Non-pigmented ciliary epithelial cell (primary cell): ENCODE measurements at places on chromosomes 11 and 22.

- DNase-seq: no peak
Measured at GRCh38 chr22:19612866-19613572, 88.8 kb upstream of the CLDN5 start.

DNA sequence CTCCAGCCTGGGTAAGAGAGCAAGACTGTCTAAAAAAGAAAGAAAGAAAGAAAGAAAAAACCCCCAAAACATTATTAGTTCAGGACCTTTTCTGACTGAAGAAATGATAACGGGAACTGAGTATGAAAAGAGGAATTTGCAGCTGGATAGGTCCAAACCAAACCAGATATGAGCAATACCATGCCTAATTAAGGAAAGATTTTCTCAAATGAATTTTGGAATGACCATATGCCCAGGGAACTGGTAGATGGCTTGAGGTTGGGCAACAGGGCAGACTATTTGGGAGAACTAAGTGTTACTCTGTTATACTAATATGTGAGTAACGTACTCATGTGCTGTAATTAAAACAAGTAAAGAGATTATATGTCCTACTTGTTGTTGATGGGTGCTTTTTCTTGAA is 186.1 kb downstream of the TMEM135 start:
- DNase-seq: no peak

GRCh38 chr22:26847816-26848215 is 190.4 kb downstream of the MIAT start:
- no peak for DNase-seq

GRCh38 chr11:74377689-74378088 is 20.5 kb downstream of the PGM2L1 start:
- DNase-seq: no peak

GRCh38 chr11:108733479-108734116 is 68.7 kb downstream of the DDX10 start:
- DNase-seq: peak; percentile 51

- no peak for DNase-seq
Measured at GRCh38 chr22:49905465-49905864, 12.8 kb downstream of the ALG12 start.

DNA sequence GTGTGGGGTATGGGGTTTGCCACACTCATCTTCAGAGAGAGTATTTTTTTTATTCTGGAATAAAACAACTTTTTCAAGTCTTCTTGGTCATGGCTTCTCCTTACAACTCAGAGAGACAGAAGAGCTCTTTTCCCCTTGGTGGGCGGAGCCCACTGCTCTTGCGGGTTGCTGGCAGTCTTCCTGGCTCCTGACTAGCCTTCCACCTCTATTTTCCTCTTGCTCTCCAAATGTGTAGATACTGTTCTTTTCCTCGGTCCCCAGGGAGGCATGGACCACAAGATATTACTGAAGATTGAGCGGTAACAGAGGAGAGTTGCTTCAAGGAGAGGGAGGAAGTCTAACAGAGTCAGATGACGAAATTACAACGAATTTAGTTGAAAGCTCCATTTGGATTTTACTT is 210.6 kb downstream of the NTM start:
- DNase-seq: no peak

DNA sequence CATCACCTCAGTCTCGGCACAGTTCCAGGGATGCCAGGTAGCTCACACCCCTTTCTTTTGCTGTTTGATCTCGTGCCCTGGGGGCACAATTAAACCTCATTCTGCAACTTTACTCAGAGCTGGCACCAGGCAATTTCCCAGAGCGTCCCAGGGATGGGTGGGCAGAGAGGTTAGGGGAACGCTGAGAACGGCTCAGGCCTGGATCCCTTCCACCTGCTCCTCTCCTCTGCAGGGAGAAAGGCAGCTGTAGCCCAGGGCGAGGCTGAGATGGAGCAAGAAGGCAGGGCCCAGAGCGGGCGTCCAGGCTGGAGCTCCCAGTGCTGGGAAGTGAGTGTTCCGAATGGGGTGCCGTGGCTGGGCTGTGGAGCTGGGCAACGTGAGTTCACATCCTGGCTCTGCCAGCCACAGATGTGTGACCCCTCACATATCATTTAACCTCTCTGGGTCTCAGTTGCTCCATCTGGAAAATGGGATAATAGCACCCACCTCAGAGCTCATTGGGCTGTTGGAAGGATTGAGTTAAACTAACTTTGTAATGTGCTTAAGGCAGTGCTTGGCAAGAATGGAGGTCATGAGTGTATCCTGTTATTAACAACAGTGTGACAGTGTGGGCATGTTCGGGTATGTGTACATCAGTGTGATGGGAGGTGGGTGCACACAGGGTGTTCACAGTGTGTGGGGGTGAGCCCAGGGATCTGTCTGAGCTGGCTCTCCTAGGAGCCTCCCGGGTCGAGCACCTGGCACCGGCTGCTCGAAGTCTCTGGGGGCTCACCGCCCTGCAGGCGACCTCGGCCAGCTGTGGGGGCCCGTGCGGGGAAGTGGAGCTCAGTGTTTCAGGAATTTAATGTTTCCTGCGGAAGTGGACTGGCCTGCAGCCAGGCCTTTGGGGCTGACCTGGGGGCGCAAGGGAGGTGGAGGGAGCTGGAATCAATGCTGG is 15.5 kb downstream of the OTUB1 start:
- no peak for DNase-seq

DNA sequence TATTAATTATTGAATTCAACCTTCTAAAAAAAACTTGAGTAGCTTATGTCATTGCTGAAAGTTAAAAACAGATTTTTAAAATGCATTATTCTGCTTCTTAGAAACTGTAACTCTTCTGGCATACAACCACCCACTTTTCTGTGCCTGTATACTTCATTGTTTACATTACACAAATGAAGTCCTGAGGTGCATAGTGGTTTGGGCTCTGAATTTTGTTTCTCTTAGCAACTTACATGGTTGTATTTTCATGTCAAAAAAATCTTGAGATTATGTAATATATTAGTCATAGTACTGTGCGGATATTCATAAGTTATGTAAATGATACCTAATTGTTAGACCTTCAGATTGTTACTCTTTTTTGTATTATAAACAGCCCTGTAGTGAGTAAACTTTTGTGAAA is 12.2 kb downstream of the SC5D start:
- DNase-seq: no peak

- DNase-seq: no peak
Measured at GRCh38 chr11:17643506-17644405, 75.6 kb upstream of the MYOD1 start.

GRCh38 chr11:17135916-17136683 is 58.6 kb upstream of the RPS13 start:
- DNase-seq: no peak

DNA sequence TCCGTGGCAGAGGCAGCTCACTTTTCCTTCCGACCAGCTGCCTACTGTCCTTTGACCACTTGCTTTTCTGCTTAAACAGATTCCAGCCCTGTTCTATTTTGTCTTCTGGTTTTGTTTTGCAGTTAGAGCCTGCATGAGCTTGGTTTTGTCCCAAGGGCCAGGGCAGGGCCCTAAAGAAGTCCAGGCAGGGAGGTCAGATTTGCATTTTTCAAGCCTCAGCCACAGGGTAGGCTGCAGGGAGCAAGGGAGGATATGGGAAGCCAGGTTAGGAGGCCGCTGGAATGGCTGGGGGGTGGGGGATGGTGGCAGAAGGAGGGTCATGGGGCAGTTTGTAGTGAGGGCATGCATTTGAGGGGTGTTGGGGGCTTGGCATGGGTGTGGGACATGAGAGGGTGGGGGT is 23.1 kb downstream of the FADD start:
- DNase-seq: no peak

GRCh38 chr11:44556735-44557409 is 8.6 kb upstream of the CD82 start:
- DNase-seq: no peak

GRCh38 chr22:43819421-43819921 is 7.4 kb upstream of the EFCAB6 start:
- no peak for DNase-seq

GRCh38 chr11:6248248-6248647 is 9.4 kb downstream of the CNGA4 start:
- no peak for DNase-seq

DNA sequence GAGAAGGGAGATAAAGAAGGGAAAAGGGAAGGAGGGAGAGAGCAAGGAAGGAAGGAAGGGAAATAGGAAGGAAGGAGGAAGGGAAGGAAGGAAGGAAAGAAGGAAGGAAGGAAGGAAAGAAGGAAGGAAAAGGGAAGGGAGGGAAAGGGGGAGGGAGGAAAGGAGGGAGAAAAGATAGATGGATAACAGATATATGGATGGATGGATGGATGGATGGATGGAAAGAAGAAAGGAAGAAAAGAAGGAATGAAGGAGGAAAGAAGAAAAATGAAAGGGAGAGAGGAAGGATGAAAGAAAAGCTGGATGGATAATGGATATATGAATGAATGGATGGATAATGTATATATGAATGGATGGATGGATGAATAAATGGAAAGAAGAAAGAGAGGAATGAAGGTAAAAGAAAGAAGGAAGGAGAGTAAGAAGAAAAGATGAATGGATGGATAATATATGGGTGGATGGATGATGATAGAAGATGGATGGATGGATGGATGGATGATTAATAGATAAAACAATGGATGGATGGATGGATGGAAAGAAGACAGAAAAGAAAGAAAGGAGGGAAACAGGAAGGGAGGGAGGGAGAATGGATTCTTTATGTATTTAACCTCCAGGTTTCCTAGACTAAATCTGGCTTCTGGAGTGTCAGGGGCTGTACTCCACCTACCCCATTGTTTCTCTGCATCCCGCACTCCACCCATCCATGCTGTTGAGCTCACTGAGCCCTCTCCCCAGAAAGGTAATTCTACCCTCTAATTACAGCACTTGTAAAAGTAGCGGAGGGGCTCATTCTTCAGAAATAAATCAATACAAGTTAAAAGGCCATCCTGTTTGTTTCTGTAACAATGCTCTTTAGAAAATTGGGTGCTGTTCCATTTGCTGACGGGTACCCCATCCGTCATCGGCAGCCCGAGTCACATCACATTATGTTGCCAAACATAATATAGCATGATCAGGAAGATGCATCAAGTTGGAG is 506.1 kb downstream of the MIAT start:
- DNase-seq: no peak

- no peak for DNase-seq
Measured at GRCh38 chr11:131658952-131659351, 288.5 kb downstream of the NTM start.

- no peak for DNase-seq
Measured at GRCh38 chr22:44777364-44777755, 25.0 kb downstream of the ARHGAP8 start.

DNA sequence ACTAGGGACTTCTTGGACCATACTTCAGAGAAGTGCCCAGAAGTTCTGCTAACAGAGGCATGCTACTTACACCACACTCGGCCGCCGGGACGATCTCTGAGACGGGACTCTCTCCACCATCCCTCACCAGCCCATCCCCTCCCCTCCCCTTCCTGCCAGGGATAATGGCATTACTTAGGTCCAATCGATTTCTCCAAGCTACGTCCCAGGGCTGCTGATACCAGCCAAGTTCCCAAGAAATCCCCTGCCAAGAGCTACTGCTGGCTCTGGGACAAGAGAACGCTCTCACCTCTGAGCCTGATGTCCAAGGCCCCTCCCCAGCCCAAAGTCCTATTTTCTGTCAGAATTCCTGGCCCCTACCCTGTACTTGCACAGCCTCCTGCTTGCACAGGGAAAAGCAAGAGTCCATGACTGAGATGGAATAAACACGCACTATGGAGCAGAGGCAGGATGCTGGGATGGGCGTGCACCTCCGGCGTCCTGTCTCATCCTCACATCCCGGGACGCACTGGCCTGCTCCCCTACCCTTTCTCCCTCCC is 42.7 kb downstream of the GDPD5 start:
- DNase-seq: no peak

DNA sequence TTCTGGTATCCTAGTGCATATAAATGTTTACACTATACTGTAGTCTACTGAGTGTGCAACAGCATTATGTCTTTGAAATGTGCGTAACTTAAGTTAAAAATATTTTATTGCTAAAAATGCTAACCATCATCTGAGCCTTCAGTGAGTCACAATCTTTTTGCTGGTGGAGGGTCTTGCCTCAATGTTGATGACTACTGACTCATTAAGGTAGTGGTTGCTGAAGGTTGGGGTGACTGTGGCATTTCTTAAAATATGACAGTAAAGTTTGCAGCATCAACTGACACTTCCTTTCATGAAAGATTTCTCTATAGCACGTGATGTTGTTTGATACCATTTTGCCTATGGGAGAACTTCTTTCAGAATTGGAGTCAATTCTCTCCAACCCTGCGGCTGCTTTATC is 8.5 kb upstream of the CREBZF start:
- no peak for DNase-seq

GRCh38 chr22:35296051-35296450 is 3.6 kb upstream of the TOM1 start:
- no peak for DNase-seq

DNA sequence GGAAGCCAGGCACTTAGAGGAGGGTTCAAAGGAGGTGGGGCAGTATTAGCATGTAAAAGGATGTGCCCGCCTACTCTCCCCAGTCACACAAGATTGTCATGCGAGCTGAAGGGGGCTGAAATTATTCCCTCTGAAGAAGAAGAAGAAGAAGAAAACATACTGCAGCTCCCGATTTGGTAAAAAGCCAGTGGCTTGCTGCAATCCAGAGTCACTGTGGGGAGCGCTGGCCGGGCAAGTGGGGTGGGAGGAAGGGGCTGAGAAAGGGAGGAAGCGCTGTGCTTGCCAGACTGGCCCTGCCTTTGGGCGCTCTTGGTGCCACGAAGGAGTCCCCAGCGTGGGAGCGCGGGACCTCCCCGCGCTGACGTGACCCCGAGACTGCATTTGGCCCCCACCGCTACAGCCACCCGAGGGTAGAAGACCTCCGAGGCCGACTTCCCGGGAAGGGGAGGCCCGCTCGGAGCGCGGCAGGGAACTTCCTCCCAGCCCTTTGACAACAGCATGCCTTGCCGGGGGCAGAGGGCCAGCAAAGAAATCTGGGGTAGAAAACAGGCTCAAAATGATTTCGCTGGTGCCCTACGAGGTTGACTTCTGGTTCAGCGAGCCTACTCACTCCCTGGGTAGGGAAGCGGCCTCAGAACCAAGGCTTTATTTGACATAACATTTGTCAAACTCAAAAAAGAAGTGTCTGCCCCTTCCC is 906.3 kb downstream of the DLG2 start:
- no peak for DNase-seq

GRCh38 chr11:2862395-2863275 is 22.9 kb downstream of the CDKN1C start:
- DNase-seq: no peak

DNA sequence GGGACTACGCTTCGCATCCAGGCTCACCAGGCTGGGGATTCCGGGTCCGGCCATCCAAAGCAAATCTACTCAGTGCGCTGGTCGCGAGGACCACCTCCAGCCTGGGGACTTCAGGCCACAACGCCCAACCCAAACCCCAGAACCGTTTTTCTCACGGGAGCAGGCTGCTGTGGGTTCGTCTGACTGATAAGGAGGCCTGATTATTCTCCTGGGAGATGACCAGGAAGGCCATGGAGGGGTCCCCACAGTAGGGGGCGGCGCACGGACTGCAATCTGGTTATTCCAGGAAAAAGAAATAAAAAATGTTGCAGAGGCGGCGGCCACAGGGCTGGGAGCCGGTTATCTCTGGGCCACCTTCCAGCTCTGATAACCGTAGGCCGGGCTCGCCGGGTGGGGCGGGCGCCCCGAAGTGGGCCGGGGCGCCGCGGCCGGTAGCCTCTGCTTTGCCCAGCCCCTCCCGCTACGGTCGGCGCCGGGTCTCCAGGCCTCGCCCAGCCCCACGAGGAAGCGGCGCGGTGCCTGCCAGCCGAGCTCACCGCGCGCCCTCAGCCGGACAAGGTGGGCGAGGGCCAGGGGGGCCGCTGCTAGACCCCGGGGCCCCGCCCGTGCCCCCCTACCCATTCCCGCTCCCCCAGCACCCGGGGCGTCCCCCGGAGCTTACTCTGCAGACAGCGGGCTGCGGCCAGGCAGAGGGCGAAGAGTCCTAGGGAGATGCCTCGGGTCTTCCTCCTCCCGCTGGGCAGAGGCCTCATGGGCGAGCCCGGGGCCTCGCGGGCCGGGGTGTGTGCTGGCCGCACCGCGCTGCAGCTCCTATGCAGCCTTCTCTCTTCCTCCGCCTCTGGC is 446 bp downstream of the VSTM5 start:
- no peak for DNase-seq
